ENCODE measurements at places on chromosomes 12 and 14.

GRCh38 chr14:91350813-91351511 is 66.7 kb downstream of the CCDC88C start:
- no peak for DNase-seq

- DNase-seq, result no peak
Measured at GRCh38 chr12:22051114-22051698, 5.2 kb downstream of the CMAS start.

- DNase-seq, result no peak
Measured at GRCh38 chr12:100359248-100359647, 2.4 kb downstream of the SLC17A8 start.

DNA sequence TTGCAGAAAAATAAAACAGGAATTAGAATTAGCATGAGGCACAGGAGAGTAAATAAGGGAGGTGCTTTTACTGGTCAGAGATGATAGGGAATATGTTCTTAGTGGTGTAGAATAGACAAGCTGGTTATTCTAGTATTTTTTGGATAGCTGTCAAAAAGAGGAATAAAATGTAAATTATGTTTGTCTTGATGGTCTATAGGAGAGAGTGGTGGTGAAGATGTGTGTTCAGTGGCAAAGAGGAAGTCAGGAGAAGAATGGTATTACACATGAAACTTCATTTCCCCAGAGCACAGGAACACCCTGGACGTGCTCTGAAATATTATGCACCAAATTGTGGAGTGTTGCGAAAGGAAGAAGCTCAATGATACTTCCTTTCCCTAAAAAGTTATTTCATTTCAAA is 27.8 kb downstream of the MUCL1 start:
- no peak for DNase-seq

DNA sequence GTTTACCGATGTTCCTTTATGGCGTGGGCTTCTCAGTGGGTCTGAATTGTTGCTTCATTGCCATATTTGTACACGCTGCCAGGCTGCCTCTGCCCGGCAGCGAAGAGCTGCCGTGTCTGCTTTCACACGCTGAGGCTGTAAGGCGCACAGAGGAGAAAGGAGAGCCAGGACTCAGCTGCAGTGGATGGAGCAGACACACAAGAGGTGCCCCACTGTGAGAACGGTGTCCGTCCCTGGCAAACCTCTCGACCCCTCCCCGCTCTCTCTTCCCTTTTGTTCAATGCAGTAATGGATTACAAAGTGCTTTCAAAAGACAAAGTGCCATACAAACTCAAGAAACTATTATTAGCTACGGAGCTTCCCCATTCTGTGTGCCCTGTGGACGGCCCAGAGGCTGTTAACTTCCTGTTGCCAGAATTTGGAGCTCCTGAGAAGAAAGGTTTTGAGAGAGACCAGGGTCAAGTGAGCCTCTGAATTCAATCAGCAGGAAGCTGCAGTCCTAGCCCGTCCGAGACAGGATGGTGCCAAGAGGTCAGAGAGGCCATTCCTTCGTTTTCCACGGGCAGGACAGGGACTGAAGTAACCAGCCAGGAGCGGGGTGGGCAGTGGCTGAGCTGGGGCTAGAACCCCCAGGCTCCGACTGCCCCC is 15.8 kb downstream of the CCND2 start:
- DNase-seq, result no peak

- DNase-seq, result no peak
Measured at GRCh38 chr14:33460164-33460563, 490.7 kb downstream of the EGLN3 start.

DNA sequence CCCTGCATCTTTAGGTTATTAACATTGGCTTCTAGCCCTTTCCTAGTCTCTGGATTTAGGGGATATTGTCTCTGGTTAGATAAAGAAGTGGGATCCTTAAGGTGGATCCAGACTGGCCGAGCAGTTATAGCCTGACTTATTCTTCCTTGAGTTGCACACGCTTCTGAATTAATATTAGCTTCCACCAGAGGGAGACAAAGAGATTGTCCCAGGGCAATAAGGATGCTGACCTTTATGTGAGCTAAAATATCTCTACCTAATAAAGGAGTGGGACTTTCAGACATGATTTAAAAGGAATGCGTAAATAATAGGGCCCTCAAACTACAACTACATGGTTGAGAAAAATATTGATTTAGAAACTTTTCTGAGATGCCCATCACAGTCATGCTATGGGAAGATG is 139.7 kb downstream of the SLCO1B3 start:
- DNase-seq, result no peak

DNA sequence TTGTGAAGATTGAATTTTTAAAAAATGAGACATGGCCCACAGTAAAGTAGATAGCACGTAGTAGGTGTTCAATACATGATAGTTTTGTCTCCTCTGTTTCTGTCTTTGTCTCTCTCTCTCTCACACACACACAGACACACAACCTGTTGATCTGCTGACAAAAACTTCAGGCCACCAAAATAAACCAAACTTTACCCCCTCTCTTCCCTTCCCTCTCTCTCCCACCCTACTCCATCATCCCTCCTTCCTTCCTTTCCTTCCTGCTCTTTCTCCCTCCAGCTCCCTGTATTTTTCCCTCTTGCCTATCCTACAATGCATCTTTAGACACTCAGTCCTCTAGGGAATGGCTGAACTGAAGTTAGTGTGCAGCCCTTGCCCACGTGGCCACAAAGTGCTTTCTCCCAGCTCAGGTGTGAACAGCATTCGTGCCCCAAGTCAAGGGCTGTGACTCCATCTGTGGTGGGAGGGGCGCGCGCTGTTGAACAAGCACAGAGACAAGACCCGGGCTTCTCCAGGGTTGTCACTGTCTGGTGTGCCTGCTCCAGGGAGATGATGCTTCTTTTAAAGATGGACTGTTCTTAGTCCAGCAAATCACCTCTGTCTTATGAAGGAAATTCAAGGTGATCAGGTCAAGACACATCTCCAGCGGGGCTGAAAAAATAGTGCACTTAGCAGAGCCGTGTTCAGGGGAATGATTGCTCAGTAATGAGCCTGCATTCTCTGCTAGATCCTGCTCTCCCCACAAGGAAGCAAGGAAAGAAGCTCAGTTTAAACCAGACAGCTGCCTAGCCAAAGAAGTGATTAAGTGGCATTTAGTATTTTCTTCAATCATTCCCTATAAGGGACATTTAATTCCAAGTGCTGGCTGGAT is 75.3 kb downstream of the WSCD2 start:
- DNase-seq, result no peak

DNA sequence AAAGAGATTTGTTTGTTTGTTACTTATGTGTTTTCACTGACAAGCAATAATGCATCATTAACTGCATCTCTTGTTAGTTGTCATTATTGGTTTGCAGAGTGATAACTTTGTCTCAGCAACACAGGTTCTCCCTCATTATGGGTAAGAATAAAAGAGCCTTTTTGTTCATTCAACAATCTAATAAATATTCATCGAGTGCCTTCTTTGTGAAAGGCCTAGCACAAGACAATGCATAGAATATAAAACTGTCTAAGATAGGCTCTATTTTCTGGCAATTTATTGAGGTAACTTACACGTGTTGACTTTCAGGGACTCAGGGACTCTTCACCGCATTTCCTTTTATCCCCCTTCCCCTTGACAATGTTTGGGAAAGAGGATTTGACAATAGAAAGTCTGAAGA is 95.5 kb upstream of the KRR1 start:
- no peak for DNase-seq

Data from stimulated activated CD4-positive, alpha-beta T cell treated with anti-CD3 and anti-CD28 coated beads, Interleukin-4, amount 100 ng/mL, for 48 hours (primary cell).